NCI-H460 (cell line): ENCODE measurements at places on chromosomes 12 and 14.
A peak's percentile ranks its signal among the peaks of the same experiment; 100 is the strongest.

DNA sequence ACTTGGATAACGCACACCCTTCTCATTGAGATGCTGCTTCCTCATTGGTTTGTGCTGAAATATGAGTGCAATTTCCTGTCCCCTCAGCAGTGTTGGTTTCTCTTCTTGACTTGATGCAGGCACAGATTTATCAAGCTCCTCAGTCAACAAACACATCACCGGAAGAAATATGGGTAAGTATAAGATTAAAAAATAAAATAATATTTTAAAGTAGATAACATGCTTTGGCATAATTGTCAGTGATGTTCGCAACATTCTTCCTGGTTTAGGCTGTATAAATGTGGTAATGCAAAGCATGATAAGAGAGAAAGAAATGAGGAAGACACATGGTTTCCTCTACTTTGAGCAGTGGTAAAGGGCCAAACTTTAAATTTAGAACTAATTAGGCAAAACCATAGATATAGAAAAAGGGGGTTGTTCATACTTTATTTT lies at the start of gene GPR65:
GPR65 (plus strand) TSS at position 86 of the 432 bp plus-strand sequence. CDS start 5,713 bp downstream, outside the sequence.
- DNase-seq, result peak; percentile 74

- no peak for DNase-seq
Observed at GRCh38 chr12:92297405-92297804, 151.8 kb upstream of the BTG1 start.

DNA sequence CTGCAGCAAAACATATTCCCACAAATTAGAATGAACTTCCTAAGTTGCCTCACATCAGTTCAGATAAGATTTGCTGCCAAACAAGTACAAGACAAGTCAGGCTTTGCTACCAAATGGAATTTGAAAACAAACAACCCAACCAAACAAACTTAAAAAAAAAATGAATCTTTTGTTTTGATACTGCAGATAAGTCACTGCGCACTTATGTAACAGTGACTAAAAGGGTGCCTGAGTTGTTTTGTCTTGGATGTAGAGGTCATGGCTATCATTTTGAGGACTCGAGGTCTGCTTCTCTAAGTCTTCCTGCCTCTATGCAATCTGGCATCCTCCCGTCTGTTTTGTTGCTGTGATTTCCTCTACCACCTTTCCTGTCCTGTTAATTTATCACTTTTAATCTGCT lies 11.1 kb upstream of the EPS8 start:
- no peak for DNase-seq

GRCh38 chr14:101175731-101176534 lies 272.4 kb upstream of the RTL1 start:
- DNase-seq, result no peak

DNA sequence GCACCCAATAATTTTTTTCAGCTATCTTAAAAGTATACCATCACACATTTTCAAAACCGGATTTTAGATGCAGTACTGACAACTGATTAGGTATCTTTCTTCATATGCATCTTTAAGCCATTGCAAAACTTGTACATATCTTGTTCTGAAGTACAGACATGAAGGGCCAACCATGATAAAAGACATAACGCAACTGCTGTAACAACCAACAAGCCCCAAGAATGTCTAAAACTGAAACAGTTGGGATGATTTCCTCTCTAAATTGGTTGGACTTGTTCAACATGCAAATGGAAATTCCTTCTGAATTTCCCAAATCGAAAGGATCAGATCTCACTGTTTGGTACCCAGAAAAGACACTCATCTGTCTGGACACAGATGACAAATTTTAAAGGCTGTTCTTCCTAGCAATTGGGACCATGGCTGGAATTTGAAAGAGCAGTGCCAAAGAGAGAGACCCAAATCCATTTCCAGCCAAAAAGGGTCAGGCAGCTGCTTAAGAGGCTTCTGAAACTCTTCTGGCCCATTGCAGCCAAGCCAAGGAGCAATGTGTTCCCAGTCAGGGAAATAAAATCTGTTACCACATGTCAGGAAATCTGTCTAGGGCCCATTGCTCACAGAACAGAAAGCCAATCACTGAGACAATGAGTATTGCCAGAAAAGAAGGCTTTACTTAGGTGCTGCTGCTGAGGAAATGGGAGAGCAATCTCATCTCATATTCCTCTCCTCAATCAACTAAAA lies 1122.4 kb upstream of the USP15 start:
- no peak for DNase-seq

GRCh38 chr14:77126461-77126990 lies 15.1 kb downstream of the ZDHHC22 start:
- no peak for DNase-seq

DNA sequence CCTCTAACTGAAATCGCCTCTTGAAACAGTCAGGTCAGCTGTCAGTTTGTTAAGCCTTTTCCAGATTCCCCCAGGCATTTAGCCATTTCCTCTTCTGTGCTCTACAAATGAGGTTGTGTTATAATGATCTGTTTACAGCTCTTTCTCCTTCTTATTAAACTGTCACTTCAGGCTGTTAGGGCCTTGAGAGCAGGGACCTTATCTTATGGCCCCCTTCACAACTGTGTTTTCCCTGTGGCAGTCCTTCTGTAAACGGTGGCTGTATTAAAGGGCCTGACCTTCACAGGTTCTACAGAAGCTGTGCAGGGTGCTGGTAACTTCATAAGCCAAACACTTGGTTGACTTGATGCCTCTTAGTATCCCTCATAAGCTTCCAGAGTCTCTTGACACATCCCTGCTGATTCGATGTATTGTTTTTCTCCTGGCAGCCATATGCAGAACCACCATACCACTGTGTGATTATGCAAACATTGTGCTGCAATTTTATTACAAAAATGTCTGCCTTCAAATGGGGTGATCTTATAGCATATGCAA lies 104.7 kb downstream of the PLEKHA5 start:
- DNase-seq, result no peak

DNA sequence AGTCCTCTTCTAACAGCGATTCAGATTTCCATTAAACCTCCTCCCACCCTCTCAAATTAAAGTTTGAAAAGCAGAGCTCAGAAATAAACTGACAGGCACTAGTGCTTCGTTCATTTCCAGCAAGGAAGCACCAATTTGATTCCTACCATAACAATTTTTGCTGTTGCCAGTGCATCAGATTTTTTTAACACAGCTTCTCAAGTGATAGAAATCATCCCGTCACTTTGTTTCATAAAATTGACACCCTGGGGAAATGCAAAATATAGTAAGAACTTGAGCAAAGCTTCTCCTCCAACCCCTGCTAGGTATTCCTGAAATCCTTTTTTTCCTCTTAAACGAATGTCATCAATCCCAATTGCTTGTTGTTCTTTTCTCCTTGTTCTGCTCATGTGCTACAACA lies 332.1 kb downstream of the FOXG1 start:
- no peak for DNase-seq

DNA sequence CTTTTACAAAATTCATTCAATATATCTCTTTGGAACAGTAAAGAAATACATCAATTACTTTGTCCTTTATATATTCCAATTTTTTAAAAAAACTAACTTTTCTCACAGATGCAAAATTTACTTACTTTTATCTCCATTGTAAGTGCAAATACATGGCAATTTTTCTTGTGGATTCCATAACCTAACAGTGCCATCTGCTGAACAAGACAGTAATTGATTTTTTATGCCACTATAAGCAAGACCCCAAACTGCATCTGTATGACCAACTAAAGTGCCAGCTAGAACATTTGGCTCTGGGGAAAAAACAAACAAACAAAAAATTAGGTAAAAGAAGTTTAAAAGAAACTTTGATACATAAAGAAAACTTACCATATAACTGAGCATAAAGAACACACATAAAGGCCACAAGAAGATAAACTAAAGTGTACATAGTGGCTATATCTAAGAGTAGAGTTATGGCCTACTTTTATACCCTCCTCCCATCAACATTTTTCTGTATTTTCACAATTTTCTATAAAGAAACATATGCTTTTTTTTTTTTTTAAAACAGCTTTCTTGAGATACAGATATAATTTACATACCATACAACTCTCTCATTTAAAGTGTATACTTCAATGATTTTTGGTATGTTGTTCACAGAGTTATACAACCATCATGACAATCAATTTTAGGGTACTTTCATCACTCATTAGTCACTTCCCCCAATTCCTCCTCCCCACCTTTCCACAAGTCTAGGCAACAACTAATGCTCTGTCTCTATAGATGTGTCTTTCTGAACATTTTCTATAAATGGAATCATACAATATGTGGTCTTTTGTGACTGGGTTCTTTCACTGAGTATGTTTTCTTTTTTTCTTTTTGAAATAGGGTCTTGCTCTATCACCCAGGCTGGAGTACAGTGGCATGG lies 32.6 kb downstream of the COCH start:
- peak; percentile 17 for DNase-seq

DNA sequence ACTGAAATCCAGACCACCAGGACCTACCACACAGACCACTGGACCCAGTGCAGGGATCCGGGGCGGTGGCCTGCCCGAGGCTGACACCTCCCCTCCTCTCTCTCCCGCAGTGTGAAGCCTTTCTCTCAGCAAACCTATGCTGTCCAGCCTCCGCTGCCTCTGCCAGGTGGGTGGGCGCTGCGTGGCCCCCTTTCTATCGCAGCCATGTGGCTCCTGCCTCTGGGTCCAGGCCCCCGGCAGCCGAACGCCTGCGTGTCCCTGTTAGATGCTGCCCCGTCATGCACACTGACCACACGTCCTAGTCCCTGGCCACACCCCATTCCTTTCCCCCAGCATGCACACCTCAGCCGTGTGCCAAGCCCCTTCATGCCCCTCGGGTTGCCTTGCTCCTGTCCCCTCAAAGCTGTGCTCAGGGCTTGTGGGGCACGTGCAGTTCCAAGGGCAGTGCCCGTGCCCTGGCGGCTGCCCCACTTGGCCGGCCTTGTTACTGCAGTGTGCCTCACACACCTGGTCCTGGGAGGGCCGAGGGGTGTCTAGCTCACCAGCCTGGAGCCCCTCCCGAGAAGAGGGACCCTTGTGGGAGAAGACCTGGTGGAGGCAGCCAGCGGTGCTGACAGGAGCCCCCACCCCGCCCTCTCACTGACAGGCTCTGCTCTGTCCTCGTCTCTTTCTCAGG lies 58.0 kb upstream of the TSPAN9 start:
- no peak for DNase-seq

GRCh38 chr12:16785524-16785923 lies 179.6 kb upstream of the LMO3 start:
- no peak for DNase-seq

GRCh38 chr12:98656289-98657101 lies 11.4 kb downstream of the APAF1 start:
- DNase-seq, result no peak

DNA sequence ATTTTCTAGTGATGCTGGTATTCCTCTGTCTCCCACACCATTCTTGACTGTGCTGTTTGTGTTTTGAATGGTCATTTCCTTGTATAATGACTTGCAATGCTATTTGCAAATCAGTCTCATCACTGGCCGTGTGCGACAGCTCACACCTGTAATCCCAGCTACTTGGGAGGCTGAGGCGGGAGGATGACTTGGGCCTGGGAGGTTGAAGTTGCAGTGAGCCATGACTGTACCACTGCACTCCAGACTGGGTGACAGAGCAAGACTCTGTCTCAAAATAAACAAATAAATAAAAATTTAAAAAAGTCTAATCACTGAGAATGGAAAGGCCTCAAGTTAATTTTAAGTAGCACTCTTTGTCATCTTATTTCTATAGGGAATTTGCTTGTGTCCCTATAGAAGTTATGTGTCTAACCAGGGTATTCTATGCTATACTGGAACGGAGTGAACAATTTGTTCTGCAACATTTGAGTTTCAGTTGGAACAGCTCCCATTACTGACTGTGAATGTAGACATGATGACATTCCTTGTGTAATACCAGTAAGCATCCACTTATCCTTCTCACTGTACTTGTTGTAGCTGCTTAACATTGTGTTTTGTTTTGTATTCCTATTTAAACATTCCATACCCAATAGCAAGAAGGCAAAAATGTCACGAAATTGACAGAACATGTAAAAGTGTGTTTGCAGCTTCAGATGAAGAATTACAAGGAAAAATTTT lies 126.3 kb downstream of the MGST1 start:
- DNase-seq, result no peak
